ENCODE measurements at places on chromosomes 16 and 17.

- no peak for DNase-seq
Measured at GRCh38 chr16:65372171-65372570, 250.3 kb upstream of the CDH11 start.

DNA sequence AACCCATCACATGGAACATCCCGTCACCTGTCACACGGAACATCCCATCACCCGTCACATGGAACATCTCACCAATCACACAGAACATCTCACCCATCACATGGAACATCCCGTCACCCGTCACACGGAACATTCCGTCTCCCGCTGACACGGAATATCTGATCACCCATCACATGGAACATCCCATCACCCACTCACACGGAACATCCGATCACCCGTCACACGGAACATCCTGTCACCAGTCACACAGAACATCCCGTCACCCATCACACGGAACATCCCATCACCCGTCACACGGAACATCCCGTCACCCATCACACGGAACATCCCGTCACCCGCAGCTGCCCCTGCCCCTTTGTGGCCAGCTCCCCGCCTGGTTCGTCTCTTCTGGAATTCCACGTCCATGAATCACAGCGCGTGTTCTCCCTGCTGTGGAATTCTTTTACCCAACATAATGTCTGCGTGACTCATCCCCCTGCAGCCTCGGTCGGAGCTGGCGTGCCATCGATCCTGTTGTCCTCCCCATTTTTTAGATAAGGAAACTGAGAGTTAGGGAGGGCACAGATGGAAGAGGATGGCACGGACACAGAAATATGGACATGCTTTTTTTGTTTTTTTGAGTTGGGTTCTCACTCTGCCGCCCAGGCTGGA, 5.6 kb downstream of the CPNE7 start:
- DNase-seq, result no peak

GRCh38 chr17:82440469-82440981, 10.0 kb downstream of the CYBC1 start:
- DNase-seq, result no peak

DNA sequence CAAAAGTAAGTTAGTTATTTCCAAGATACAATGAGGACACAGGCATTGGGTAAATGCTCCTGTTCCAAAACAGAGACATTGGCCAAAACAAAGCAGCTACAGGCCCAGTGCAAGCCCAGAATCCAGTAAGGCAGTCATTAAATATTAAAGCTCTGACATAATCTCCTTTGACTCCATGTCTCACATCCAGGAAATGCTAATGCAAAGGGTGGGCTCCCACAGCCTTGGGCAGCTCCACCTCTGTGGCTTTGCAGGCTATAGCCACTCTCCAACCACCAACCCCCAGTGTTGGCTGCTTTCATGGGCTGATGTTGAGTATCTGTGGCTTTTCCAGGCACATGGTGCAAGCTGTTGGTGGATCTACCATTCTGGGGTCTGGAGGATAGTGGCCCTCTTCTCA, 733.4 kb upstream of the SOX9 start:
- no peak for DNase-seq

DNA sequence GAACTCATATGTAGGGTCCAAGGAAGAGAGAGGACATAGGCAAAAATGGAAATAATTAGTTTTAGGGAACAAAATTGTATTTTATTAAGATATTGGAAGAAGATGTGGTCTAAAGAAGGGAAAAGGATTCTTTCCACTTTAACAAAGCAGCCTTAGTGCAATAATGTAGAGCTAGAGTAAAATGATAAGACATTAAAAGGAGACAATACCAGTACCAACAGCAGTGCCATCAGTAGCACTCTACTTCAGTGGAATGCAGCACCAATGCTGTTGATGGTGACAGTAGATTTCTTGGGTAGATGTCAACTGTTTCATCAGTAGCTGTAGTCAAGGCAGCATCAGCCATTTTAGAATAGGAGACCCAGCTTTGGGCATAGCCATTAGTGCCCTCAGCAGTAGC, 124.3 kb downstream of the BRIP1 start:
- DNase-seq, result no peak

DNA sequence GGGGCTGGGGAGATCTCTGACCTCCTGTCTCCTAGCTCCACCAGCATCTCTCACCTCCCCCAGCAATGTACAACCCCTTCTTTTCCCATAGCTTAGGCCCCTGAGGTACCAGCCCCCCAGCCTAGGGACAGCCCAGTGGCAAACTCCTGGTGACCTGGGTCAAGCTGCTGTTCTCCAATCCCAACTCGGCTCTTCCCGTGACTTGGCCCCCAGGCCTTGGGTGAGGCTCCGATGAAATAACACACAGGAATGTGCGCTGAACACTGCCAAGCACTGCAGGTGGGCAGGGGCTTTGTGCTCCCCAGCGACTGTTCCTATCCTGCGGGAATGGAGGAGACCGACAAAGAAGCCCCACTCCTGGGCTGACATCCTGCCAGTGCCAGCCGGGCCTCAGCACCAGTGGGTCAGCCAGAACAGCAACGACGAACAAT, 63.7 kb upstream of the AMZ2 start:
- no peak for DNase-seq

DNA sequence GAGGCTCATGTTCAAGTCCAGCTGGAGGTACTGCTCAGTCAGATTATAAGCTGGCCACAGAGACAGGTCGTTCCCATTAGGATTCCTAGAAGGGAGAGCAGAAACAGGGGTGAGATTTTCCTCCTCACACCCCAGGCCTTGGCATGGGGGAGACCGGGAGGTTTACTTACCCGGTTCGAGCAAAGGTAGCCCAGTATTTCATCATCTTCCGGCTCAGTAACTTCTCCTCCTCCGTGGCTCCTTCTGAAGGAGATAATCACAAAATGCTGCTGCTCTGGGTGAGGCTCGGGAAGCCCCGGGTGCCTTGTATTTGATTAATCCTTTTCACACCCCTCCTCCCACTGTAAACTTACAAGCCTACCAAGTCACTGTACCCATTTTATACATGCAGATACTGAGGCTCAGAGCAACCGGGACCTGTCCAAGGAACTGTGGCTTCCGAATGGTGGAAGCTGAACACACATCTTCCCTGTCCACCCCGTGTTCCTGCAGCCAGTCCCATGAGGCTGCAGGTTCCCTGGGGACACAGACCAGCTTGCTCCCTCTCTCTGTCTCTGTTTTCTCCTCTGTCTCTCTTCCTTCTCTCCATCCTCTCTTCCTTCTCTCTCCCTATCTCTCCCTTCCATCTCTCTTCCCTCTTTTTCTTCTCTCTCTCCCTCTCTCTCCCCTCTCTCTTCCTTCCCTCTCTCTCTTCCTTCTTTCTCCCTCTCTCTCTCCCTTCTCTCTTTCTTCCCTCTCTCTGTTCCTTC, 13.9 kb upstream of the CES1 start:
- DNase-seq, result no peak

GRCh38 chr17:3843935-3844516, 2.0 kb downstream of the NCBP3 start:
- DNase-seq, result peak; percentile 59

- DNase-seq, result no peak
Measured at GRCh38 chr17:22233382-22233781, 541.1 kb downstream of the KCNJ18 start.

DNA sequence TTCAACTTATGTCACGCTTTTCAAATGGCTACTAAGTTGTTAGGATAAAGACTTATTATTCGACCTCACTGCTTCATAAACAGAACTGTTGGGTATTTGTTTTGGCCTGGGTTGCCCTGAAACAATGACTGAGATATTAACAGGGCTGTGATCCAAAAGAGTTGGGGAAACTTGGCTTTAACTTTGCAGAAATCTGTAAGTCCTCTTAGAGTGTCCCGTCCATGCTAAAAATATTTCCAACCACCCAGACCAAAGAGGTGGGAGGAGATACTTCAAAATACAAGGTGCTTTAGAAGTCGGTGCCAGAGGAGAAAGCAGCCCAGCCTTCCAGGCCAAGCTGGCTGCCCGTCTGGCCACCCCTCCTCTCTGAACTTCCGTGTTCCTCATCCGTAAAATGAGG, 16.1 kb upstream of the SPATA32 start:
- DNase-seq, result no peak

- no peak for DNase-seq
Measured at GRCh38 chr16:56300891-56301850, 109.9 kb downstream of the GNAO1 start.

GRCh38 chr16:85276721-85277120, 164.4 kb upstream of the CIBAR2 start:
- no peak for DNase-seq

DNA sequence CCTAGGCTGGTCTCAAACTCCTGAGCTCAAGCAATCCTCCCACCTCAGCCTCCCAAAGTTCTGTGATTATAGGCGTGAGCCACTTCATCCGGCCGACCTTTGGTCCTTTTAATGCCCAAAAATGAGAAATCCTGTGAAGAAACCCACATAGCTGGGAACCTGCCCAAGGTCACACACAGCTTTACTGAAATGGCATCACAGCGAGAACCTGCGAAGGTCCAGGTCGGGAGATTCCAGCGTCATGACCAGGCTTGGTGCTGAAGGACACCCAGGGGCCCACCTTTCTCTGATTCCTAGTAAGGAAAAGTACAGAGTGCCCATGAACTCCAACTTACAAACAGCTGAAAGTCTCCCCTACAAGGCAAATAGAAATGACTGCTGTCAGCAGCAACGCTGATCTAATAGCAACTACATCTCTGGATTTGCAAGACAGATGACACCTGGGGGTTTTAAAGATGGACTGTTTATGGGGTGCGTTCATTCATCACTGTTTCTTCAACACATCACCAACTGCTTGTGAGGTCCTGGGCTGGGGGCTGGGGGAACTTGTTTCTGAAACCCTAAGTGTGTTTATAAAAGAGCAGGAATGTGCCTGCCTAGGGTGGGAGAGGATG, 24.5 kb upstream of the DNAH17 start:
- DNase-seq, result no peak

DNA sequence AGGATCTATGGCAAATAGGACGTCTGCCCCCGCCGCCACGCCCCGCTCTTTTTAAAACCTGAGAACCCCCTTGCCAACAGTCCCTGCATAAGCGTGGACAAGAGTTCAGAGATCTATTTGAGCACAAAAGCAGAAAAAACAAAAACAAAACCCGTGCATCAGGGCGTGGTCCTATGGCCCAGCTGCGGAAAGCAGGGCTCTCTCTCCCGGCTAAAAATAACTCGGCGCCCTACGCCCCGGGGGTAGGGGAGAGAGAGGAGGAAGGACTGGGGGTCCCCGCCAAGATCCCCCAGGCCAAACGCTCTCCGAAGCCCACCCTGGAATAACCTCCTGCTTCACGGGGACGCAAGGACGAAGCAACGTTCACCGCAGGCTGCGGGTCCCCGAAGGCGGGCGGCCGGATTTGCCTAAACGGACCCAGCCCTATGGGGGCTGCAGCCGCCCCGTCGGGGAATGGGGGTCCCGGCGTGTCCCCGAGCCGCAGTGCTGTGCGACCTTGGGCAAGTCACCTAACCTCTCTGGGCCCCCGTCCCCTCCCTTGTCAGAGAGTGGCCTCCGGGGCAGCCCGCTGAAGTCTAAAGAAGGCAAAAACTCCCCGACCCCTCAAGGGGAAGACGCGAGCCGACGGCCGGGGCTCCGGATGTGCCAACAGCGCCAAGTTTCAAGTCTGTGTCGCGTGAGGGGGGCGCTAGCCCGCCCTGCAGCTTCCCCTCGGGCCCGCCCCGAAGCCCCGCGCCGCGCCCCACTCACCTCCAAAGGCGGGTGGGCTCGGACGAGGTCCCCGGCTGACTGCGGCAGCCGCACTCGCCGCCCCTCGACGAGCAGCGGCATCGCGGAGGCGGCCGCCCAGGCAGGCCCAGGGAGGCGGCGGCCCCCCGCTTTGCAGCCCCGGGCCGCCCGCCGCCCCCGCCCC, 477 bp downstream of the NTAN1 start:
- DNase-seq, result peak; percentile 70

DNA sequence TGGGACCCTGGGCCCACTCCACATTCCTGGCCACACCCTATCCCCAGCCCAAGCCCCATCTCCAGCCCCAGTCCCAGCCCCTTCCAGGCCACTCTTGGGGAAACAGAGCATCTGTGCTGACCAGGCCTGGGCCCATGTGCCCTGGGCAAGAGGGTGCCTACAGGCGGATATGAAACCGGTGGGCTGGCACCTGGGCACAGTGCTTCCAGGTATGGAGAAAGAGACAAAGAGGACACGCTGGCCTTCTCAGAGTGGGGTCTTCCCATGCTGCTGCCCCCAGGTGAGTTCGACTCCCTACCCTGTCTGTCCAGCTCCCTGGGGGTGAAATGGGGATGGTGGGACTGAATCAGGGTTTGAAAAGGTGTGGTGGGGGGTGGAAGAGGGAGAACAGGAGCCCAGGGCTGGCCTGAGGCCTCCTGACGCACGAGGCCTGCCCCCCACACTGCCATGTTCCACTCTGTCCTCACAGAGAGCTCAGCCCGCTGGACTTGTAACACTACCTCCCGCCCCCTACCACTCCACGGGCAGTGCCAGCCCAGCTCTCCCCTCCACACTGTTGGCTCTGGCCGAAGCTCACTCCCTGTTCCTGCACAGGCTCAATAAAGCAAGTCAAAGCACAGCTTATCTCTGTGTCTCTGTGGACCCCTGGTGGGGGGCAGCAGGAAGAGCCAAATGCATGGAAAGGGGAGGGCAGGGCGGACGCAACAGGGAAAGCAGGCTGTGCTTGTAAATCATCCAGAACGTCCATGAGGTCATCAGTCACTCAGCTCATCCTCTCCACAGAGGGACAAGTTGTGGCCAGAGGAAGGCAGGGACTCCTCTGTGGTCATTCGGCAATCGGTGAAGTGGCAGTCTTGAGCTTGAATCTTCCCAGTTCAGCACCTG, 71.1 kb upstream of the TMEM97 start:
- DNase-seq, result no peak

DNA sequence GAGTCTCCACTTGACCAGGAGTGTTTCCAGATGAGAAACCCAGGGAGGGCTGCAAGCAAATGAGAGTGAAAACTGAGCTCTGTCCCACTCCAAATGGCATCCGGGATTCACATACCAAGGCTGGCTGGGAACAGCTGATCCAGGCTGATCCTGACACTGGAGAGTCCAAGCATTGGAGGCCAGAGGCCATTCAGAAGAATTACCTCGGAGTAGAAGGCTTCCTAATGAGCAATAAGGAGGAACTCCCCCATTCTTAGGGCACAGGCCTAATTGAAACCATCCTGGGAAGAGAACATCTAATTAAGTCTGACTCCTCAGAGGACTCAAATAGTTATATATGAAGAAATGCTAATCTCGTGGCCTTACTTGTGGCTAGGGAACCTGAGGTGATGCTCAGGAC, 142.8 kb downstream of the PRKCA start:
- DNase-seq, result no peak

DNA sequence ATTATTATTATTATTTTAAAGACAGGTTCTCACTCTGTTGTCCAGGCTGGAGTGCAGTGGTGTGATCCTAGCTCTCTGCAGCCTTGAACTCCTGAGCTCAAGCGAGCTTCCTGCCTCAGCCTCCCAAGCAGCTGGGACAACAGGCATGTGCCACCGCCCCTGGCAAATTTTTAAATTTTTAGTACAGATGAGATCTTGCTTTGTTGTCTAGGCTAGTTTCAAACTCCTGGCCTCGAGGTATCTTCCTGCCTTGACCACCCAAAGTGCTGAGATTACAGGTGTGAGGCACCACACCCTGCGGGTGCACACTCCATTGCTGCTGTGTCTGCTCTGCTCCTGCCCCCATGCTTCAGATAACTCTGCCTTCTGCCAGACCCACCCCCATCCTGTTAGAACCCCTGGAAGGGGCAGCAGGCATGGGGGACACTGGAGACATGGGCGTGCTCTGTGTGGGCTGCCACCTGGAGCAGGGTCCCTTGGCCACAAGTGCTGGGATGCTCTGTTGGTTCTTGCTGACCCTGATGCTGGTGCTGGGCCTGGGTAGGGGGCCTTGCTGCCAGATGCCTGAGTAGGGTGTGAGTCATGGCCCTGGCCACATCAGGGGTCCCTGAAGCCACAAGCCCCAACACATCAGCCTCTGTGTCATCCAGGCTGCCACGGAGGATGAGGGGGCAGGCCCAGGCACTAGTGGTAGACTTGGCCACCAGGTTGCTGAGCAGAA, 2.6 kb downstream of the GGT6 start:
- DNase-seq, result no peak

- no peak for DNase-seq
Measured at GRCh38 chr17:38746004-38746848, 1.9 kb downstream of the PCGF2 start.
